ENCODE measurements at places on chromosomes 13 and 19.

DNA sequence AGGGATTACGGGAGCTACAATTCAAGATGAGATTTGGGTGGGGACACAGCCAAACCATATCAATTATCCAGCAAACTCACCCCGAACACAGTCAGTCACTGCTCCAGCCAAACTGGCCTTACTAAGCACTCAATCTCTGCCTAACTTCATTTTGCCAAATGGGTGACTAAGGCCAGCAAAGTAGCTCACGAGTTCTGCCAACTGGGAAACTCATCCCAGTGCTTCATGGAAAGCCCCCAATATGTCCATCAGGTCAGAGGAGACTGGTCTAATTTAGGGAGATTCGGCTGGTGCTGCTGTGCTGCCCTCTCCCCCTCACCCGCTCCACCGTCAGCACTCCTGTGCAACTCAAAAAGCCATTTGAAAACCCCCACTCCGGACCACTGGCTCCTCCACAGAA, 324.0 kb downstream of the FOXO1 start:
- peak; percentile 74 for DNase-seq

GRCh38 chr13:73065665-73066340, 7.0 kb downstream of the KLF5 start:
- no peak for DNase-seq

DNA sequence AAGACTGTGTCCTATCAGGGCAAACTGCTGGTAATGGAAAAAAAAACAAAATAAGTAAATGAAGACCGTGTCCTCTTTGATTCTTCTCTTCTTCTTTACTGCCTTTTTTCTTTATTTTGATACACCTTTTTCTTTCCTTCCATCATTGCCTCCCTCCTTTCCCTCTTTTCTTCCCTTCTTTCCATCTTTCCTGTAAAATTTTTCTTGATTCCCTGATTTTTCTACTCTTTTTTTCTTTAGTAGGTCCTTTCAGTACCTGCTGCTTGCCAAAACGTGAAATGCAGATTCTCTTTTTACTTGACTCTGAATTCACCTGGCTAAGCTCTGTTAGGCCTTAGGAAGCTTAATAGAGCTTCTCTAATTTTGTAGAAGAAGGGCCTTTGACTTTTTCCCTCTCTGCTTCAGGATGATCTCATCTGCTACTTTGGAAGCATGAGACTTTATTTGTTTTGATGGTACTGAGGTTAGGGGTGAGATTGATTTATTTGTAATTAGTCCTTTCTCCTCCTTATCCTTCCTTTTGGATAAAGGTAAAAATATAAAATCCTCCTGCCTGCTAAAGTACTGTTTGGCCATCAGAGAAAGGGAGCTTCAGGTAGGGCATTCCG, 19.2 kb downstream of the LSM14A start:
- no peak for DNase-seq

DNA sequence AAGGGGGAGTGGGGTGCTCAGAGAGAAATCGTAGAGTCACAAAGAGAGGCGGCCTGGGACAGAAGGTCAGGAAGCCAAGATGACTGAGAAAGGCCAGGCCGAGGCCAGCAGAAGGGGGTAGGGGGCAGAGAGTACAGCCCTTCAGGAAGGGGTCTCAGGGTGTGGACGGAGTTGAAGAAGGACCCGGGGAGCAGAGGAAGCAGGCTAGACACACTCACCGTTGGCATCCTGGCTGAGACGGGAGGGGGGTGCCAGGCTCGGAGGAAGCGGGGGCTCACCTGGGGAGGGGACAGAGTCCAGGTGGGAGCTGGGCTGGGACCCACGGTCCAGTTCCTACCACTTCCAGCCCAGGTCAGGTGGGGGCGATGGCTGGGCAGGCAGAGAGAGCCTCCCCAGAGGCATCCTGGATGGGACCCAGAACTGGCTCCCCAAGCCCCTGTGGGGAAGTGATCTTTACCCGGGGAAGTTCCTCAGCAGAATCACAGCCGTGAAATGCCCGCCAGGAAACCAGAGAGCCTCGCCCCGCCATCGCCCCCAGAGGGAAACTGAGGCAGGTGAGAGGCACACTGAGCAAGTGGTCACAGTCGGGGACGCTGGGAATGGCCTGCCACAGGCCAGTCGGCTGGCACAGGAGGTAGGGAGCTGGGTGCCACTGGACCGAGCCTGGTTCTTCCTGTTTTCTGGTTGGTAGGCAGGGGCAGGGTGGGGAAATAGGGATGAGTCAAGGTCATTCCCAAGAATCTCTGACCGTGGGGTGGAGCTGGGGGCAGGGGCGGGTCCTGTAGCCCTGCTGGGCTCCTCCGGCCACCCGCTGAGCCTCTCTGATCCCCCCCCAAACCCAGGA, 1.4 kb downstream of the MATK start:
- DNase-seq, result peak; percentile 12

DNA sequence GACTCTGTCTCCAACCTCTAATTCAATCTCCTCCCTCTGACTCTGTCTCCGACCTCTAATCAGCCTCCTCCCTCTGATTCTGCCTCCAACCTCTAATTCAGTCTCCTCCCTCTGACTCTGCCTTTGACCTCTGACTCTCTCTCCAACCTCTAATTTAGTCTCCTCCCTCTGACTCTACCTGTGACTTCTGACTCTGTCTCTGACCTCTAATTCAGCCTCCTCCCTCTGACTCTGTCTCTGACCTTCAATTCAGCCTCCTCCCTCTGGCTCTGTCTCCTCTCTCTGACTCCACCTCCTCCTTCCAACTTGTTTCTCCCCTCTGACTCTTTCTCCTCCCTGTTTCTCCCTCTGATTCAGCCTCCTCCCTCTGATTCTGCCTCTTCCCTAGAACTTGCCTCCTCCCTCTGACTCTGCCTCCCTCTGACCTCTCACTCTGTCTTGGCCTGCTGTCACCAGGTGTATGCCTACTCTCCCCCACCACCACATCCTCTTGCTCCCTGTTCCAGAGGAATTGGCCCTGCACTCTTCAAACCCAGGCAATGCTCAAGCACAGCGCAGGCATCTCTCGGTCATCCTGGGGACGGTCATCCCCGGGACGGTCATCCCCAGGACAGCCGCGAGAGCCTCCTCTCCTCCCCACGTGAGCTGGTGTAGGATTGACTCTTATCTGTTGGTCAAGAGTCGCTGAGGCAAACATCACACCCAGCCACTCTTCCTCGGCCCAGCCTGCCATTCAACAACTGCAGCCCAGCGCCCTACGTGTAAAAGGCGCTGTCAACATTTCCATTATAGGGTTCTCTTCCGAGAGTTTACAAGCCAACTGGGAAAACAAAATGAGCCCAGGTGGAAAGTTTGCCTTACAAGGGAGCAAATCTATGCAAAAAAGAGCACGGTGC, 60.2 kb downstream of the ZIC5 start:
- no peak for DNase-seq

DNA sequence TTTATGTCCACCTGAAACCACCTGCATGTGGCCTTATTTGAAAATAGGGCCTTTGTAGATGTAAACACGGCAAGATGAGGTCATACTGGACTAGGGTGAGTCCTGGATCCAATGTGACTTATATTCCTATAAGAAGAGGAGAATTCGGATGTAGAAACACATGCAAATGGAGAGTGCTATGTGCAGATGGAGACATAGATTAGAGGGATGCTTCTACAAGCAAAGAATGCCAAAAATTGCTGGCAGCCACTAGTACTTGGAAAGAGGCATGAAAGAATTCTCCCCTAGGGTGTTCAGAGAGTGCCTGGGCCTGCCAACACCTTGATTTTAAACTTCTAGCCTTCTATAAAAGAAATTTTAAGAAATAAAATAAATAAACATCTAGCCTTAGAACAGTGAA, 226.1 kb downstream of the RFC3 start:
- no peak for DNase-seq

DNA sequence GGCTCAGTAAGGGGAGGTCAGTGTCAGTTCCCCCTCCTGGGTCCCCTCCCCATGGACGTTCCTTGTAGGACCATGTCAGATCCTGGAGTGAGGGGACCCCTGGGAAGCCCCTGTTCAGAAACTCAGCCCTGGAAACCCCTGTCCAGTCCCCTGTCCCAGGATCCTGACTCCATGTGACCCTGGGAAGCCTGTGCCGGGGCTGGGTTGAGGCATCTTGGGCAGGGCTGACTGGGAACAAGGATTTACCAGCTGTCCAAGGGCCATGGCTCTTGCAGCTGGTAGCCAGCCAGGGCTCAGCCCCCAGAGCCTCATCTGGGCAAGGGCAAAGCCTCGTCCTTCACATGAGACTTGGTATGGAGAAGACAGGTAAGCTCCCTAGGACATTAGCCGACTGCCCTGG, 25.1 kb downstream of the CEACAM4 start:
- DNase-seq, result no peak

DNA sequence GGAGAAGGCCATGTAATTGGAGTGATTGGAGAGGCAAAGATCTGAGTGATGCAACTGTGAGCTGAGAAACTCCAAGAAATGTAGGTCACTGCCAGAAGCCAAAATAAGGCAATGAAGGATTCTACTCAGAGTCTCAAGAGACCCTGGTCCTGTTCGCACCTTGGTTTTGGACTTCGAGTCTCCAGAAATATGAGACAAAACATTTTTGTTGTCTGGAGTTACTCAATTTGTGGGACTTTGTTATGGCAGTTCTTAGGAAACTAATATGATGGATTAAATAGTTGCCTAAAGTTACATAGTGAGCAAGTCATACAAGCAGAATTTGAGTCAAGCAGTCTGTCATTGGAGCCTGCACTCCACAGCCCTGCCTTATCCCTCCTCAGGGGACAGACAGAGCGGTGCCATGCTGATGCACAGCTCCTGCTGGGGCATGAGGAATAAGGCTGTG, 104.2 kb downstream of the ITGBL1 start:
- DNase-seq, result peak; percentile 81

- peak; percentile 83 for DNase-seq
These were observed at the start of gene SUPT20H for GRCh38 chr13:37058910-37059847. SUPT20H (minus strand) TSS chr13:37059688; CDS start chr13:37051490, 8,198 bp downstream.

DNA sequence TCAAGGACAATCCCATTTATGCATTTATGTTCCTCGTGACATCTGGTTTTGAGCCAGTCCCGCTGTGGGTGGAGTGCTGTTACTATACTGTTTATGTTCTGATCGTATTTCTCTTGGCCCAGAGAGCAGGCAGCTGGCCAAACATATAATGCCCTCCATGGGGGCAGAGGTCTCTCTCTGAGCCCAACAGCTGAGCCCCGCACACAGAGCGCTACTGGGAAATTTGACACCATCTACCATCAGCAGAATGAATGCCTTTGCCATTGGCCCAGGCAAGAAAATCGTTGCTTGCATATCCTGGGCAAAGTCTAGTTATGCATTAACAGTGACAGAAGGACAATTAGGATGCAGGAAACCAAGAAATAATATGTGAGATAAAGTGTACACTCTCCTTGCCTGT, 126.8 kb upstream of the CACNA1A start:
- peak; percentile 58 for DNase-seq

DNA sequence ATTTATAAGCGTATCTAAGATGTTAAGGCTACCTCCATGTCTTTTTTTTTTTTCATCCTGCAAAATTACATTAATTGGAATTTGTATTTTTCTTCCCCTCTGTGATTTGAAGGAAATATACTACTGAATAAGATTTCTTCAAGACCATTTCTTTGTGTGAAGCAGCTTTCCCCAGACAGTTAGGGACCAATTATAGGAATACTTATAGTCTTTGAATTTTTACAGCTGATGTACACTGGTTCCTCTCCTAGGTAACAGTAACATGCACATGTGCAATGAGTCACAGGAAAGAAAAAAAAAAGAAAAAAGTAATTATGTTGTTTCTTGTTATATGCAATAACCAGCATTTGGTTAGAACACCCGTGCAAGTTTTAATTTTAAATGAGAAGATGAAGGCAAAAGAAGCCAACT, 82.0 kb downstream of the PCDH9 start:
- peak; percentile 62 for DNase-seq

GRCh38 chr13:24693862-24694471, 13.8 kb downstream of the ATP12A start:
- peak; percentile 60 for DNase-seq

GRCh38 chr19:4687396-4687795, 17.3 kb upstream of the MYDGF start:
- no peak for DNase-seq

- DNase-seq, result no peak
These were observed 53.5 kb downstream of the EFNB2 start for GRCh38 chr13:106481919-106482318.

DNA sequence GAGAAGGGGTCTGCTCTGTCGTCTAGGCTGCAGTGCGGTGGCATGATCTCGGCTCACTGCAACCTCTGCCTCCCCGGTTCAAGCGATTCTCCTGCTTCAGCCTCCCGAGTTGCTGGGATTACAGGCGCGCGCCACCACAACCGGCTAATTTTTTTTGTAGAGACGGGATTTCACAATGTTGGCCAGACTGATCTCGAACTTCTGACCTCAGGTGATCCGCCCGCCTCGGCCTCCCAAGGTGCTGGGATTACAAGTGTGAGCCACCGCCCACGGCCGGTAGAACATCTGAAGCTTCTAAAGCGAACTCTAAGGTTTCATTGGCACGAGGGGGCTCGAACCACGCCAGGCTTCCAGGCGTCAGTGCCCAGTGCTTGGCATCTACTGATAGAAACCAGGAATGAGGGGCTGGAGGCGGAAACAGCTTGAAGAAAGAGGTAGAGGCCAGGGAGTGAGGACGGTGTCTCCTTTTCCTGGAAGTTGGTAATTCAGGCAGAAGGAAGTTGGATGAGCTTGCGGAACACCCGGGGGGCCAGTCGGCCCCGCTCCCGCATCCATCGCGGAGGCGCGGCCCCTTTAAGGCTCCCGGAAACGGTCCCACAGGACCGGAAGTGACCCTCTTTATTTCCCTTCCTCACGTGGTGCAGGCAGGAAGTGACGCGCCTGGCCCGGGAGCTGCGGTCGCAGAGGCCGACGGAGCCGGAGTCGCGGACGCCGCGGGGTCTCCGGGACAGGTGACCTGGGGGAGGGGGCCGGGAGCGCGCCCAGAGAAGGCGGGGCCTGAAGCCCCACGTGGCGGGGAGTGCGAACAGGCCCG, at the start of gene CCDC9:
TSS of gene CCDC9 (plus strand) at position 647 of the 814 bp plus-strand sequence. CDS start 1,876 bp downstream, outside the sequence.
- peak; percentile 94 for DNase-seq

DNA sequence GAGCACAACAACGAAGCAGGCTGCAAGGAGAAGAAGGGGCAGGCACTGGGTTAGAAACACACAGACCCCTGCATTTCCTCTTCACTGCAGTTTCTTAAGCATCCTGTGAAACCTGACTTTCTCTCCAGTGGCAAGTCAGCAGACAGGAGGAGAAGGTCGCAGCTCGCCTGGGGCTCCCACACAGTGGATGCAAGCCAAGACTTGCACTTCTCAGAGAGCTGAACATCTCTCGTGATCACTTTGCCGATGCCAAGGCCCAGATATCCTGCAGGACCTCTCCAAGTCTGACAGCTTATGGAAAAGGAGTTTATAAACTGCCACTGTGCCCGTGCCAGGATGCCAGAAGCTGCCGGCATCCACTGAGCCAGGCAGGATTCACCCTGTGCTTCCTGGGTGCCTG, 18.4 kb downstream of the TMEM272 start:
- no peak for DNase-seq

DNA sequence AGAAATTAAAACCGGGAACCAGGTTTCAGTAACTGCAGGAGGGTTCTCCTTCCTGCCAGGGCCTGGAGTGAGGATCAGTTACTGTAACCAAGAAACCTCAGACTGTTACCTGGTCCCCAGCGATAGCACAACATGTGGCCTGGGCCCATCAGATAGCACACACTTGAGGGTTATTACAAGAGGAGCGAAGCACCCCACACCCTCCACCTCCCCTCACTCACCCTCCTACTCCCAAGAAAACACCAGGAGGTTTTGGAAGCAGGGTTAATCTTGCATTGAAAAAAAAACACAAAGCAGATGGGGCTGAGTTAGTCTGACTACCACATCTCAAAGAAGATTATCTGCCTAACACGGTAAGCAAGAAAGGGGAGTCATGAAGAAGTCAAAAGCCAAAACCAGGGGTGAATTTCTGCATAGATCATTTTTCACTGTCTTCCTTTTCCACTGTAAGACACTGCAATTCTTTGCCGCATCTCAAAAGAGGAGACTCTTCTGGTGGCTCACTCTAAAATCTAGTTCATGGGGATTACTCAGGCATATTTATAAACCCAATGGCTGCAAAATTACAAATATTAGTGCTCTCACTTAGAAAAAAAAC, 75.9 kb upstream of the DOCK9 start:
- no peak for DNase-seq
